Activated naive CD4-positive, alpha-beta T cell treated with Interleukin-2 at 50 U/mL for 16 hours (primary cell): ENCODE measurements at places on chromosomes 13 and 19.

- no peak for DNase-seq
Observed at GRCh38 chr13:32453981-32454380, 26.1 kb upstream of the N4BP2L1 start.

DNA sequence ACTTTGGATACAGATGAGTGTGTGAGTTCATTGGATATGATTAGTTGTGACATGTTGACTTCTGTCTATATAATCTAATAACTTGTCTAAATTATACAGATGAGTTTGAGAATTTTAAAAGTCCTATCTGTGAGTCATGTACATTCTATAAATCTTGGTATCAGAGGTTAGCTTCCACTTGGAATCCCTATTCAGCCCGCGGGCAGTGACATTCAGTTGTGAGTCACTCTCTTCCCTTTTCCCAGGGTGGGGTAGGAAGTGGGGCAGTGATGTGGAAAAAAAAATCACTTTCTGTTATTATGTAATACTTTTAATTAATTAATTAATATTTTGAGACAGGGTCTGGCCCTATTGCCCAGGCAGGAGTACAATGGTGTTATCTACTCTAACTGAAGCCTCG is 33.0 kb upstream of the ZNF808 start:
- no peak for DNase-seq

GRCh38 chr13:51283371-51283770 is 56.1 kb upstream of the SERPINE3 start:
- no peak for DNase-seq

- no peak for DNase-seq
Observed at GRCh38 chr13:105569816-105570215, 965.6 kb downstream of the EFNB2 start.

DNA sequence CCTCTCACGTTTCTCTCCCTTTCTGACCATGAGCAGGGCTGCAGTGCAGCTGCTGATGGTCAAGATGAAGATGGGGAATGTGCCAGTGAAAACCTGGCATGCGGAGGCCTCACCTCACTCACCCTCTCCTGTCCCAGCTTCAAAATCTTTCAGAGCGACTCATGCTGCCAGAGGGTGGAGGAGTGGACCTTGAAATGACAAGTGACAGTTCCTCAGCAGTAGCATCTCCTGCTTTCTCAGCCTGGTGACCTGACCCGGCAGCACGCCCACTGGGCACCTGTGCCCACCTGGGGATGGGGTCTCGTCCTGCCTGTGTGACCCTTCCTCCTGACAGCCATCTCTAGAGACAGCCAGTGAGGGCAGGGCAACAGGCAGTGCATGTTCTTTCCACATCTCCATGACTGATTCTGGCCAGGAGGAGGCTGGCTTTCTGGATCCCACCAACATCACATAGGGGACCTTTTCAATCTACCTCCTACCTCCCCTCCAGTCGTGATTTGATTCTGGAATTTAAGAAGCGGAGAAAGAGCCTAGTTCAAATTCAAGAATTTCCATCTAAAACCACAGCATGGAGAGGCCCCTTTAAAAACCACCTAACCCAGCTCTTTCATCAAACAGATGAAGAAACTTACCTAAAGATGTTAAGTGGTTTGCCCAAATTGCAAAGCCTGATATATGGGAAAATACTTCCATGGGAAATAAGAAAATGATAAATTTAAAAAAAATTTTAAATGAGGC is 45.8 kb downstream of the RFX2 start:
- no peak for DNase-seq
